ENCODE measurements at places on chromosomes 5 and 9.
A peak's percentile ranks its signal among the peaks of the same experiment; 100 is the strongest.

DNA sequence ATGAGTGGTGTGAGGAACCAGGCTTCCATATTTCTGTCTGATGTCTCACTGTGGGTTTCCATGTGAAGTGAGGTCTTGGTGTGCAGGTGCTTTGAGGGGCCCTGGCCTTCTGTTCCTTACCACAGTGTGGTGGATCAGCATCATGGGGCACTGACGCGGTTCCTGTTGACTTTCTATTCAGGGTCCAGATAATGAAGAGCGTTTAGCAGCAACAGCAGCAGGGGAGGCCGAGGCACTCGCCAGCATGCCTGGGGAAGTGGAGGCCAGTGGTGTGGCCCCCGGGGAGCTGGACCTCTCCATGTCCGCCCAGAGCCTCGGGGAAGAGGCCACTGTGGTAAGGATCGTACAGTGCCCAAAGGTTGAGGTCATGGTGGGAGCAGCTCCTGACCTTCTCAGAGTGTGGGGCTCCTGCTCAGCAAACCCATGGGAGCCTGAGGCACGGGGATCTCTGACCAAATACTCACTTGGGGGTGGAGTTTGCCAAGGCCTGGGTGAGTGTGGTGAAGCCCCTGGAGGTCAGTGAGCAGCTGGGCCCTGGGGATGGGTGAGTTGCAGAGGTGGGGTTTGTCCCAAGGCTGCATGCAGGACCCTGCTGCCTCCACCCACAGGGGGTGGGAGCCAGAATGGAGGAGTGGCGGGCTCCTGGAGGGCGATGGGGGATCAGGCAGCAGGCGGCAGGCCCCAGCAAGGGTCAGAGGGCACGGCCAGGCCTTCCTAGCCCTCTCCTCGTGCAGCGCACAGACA lies 61.2 kb downstream of the COL15A1 start:
- no peak for DNase-seq

DNA sequence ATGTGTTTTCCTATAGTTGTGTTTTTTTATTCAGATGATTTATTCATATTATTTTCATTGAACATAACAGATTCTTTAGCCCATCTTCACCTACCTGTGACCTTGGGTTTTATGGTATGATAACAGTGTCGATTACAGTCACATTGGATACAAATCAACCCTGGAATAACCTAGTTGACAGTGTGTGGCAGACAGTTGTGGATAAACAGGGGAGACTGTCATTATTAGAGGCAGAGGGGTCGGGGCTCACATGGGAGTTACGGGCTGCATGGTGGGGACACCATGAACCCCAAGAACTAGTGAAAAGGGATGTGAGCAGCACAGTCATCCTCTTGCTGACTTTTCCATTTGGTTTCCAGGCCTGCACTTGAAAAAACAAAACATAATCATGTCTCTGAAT lies 29.9 kb upstream of the MAP1B start:
- no peak for DNase-seq

DNA sequence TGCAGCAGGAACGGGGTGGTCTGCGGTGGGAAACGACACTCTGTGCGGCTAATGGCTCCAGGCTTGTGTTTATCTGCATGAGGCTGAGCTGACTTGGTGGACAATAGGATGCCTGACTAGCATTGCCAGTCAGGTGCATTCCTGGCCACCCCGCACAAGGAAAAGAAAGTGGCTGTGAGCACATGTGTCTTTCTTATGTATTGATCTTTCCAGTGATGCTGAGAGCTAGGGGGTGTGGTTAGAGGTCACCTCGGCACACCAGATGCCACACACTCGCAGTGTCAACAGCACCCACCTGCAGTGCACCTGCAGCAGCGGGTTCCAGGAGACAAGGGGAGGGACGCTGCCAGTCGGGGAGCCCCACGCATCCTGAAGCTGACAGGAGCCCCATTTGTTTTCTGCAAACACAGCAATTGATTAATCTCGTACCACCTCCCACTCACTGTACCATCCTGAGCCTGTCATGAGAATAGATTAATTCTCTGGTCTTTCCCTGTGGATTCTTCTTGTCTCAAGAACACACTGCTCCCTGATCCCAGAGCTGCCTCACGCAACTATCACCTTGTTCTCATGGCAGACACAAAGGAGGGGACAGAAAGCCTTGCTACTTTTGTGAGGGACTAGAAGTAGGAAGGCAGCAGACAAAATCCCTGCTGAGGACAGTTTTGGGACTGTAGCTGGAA lies 251.7 kb upstream of the WWC1 start:
- DNase-seq = no peak

- DNase-seq = no peak
Measured at GRCh38 chr9:109014608-109015280, 1.4 kb upstream of the CTNNAL1 start.

DNA sequence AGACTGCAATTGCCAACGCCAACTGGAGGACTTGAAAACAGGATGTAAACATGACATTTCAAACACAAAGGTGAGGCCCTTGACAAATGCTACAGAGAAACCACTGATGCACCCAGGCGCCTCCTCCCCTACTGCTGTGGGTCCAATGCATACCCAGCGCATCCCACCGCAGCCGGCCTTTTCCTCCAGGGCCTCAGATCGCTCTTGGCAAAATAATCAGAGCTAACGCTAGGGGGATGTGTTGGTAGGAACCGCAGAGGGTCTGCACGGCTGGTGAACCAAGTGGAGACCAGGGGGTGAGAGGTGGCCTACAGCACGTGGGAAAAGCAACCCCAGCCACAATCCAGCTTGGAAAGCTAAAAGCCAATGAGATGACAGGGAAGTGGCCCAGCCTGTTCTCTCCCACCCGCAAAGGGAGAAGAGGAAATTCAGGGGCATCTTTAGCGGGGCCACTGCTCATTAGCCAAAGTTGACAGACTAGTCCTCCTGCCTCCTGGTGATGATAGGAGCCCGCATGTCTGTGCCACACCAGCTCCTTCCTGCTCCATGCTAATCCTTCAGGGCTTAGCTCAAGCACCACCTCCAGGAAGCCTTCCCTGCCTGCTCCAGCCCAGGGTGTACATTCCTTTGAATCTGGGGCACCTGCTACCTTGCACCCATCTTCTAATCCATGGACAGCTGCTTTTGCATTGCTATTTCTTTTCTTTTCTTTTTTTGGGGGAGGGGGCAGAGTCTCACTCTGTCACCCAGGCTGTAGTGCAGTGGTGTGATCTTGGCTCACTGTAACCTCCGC lies 5.9 kb downstream of the FAM163B start:
- DNase-seq = no peak

GRCh38 chr5:19986031-19986619 lies 1.9 kb downstream of the CDH18 start:
- DNase-seq = no peak

GRCh38 chr5:31757806-31758205 lies 118.9 kb downstream of the PDZD2 start:
- no peak for DNase-seq

DNA sequence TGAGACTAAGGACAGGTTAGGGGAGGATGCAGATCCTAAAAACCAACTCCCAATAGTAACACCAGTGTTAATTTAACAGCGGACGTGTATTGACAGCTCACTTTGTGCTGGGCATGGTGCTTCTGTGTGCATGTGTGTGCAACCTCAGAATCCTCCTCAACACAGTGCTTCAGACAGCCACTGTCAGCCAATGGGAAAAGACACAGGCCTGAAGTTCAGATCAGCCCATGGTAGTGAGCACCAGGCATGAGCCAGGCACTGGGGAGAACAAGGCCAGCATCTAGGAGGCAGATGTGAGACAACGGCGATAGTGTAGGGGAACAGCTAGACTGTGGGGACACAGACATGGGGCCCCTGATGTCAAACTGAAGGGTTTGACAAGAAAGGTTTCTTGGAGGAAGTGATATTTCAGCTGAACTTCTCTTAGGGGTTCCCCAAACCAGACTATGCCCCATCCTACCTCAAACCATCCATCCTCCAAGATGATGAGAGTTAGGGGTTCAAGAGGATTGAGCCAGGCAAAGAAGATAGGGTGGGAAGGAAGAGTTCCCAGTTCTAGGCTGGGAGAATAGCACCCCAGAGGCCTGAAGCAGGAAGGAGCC lies 71.5 kb upstream of the PSD2 start:
- no peak for DNase-seq

DNA sequence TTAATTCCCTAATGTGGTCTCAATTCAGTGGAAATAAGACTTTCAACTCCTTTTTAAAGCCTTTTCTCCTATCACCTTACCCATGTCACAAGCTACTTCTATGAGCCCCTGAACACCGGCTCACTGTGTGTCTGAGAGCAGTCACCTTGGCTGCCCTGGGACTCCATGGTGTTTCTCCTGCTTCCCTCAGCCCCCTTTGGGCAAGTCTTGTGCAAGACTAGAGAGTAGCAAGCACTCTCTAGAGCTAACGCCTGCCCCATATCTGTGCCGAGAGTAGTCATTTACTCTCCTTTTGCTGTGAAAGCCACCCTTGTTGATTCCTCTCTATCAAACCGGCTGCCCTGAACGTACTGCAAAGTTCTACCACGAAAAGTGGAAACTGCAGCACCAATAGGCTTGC lies 77.9 kb upstream of the DAB2 start:
- DNase-seq = no peak

DNA sequence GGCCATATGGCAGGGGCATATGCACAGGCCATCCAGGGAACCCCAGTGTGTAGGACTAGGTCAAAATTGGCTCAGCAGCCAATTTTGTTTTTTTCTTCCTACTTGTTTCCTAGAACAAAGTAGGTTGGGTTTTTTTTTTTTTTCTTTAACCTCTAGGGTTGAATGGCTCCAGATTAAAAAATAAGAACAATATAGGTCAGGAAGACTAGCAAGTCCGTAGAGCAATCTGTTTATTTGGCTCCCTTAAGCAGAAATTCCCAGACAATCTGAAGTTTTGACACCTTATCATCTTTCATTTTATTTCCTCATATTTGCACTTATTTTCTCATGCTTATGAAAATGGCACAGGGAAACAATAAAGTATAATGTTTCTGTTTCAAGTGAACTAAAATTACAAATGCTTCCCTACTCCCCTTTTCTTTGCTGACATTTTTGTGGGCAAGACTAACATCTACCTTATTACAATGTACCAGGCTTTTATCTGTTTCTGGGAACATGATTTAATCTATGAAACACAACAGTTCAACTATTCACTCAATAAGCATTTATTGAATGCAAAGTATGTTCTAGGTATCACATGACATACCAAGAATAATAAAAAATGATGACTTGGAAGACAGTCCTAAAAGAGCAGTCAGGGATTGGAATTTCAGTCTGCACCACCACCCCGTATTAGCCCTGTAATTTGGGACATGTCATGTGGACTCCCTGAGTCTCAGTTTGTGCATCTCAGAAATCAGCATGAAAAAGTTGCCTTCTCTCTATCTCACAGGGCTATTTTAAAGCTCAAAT lies 30.5 kb downstream of the TLR4 start:
- no peak for DNase-seq

DNA sequence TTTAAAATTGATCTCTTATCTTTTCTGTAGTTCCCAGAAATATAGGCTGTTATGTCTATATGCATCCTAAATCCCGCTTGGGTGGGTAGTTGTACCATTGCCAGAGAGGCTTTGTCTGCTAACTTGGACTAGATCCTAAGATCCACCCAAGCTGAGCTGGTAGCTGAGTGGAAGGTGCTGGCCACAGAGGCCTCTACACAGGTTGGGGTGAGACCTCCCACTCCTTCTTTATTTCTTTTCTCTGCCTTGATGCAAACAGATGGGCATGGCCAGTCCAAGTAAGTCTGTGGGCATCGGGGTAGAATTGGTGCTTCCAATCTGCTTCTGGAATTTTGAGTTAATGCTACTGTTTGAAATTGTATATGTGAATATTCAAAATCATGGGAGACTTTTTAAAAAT lies 14.4 kb upstream of the GADD45G start:
- DNase-seq = no peak

DNA sequence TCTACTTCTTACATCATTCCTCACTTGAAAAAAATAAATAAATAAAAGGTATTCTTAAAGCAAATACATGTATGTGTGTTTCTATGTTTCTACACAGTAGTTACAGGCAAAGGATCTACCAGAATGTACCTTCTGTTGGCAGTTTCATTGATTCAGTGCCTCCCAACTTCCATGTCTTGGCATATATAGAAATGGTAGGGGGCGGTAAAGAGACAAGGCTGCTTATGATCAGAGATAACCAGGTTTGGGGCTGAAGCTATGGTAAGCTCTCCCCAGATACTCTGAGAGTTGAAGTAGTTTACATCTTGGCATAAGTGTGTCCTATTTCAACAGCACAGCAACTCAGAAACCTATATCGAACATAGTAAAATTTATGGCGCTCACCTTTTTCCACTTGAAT lies 1075.4 kb upstream of the C9orf72 start:
- DNase-seq = no peak

- DNase-seq = no peak
Measured at GRCh38 chr9:78031444-78031892, at the start of gene GNAQ. Gene GNAQ (minus strand): TSS chr9:78031811. CDS start chr9:78031235, 576 bp downstream.

GRCh38 chr5:35229076-35230037 lies 930 bp downstream of the PRLR start:
- DNase-seq = peak; percentile 34

- no peak for DNase-seq
Measured at GRCh38 chr5:7916171-7916804, 47.3 kb downstream of the MTRR start.

GRCh38 chr5:54743997-54744788 lies 226.6 kb downstream of the SNX18 start:
- DNase-seq = no peak

- peak; percentile 18 for DNase-seq
Measured at GRCh38 chr9:127128341-127129072, 6.1 kb upstream of the ANGPTL2 start.

DNA sequence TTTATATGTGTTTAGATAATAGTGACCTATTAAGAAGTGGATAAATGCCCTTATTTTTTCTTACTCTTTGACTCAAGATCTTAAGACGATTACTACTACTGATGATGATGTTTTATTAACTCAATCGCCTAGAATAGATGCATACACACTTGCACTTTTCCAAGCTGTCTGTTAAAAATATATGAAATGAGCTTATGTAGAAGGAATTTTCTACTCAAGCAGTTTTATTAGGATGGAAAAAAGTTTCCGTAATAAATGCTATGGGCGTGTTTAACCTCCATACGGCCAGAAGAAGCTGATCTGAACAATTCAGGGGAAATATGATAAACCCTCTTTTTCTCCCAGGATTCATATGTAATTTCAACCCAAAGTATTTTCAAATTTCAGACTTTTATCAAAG lies 455.7 kb upstream of the MPDZ start:
- DNase-seq = no peak

- DNase-seq = peak; percentile 52
Measured at GRCh38 chr5:23103566-23103965, 250.4 kb upstream of the CDH12 start.

GRCh38 chr5:95280401-95281095 lies 4.3 kb downstream of the MCTP1 start:
- DNase-seq = no peak

DNA sequence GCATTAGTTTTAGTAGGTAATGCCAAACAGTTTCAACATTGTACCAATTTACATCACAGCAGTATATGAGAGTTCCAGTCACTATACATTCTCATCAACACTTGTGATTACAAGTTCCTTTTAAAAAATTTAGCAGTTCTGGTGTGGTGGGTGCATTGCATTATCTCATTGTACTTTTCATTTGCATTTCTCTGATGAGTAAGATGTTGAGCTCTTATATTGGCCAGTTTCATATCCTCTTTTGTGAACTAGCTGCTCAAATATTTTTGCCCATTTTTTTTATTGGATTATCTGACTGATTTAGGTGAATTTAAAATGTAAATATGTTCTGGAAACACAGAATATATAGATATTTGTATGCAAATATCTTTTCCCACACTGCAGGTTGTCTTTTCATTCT lies 160.9 kb upstream of the NR3C1 start:
- DNase-seq = no peak
